Esophagus squamous epithelium (tissue), 5 donors: ENCODE measurements at places on chromosomes 3 and 15. TPM values are rescaled to one million over a fixed set of nuclear protein-coding genes. Genes with fewer than 3 reads are reported as not detected.

- no peaks in the 10 kb centered on the region for H3K36me3 ChIP-seq
- no peak for DNase-seq
- H3K27me3 ChIP-seq, result no peaks in the 10 kb centered on the region
- no peak overlapping the region for H3K27ac ChIP-seq
Observed at GRCh38 chr3:60803216-60804173, 447.8 kb downstream of the FHIT start.

DNA sequence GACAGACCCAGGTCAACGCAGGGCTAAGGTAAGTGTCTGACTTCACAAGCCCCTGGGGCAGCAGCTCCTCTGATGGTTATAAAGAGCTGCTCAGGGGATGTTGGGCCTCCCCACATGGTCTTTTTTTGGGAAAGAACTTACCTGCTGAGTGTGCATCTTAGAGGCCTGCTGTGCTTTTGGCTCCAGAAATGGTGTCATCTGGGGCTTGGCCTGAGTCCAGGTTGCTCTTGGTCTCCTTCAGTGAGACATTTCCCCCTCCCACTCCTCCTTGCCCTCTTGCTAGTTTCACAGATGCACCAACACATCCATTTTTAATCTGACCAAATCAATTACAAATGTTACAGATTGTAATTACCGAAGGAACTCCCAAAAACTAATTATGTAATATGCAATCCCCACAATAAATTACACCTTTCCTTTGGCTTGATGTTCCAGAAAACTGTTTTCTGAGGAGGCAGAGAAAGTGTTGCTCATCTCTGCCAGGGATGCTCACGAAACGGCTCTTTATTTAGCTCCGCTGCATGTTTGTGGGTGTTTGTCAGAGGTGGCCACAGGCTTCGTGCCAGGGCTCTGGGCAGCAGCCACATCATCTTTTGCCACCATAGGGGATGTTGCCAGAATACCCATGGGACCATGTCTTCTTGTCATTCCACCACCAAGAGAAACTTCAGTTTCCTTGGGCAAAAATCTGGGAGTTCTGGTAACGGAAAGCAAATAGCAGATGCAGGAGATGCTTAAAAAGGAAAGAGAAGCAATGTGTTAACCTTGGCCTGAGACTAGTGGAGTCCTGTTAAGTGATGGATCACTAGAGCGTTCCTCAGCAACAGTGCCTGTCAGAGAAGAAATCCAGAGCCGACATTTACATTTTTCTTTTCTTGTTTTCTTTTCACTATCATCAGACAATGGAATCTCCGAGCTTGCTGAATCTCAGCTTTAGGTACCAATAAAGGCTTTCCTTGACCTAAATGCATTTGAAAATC is 799.9 kb downstream of the AGBL1 start:
- H3K4me3 ChIP-seq, result no peak overlapping the region
- H3K36me3 ChIP-seq, result no peaks in the 10 kb centered on the region
- no peak for DNase-seq
- H3K4me1 ChIP-seq, result no peaks in the 10 kb centered on the region

DNA sequence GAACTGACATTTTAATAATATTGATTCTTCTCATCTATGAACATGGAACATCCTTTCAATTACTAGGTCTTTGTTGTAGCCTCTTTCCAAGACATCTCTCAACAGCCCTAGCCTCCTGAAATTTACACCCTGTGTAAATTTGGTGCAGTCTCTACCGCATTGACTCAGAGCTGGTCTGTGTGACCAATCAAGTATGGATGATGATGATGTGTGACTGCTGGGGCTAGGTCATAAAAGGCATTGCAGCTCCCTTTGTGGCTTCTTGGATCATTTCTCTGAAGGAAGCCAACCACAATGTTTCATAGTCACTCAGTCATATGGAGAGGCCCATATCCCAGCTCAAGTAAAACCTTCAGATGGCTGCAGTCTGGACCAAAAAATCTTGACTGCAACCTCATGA is 62.1 kb upstream of the FAM3D start:
- no peak overlapping the region for H3K27ac ChIP-seq
- H3K4me1 ChIP-seq, result no peaks in the 10 kb centered on the region
- H3K4me3 ChIP-seq, result no peak overlapping the region

LNP1 gene
- 0.76 TPM for total RNA-seq
